Neural crest cell (in vitro differentiated cells): ENCODE measurements at places on chromosomes 7 and 10. TPM values are rescaled to one million over a fixed set of nuclear protein-coding genes. Genes with fewer than 3 reads are reported as not detected.

GRCh38 chr7:137934941-137935883 is 66.7 kb downstream of the CREB3L2 start:
- DNase-seq: no peak
- H3K27ac ChIP-seq: no peak overlapping the region
- no peak overlapping the region for H3K4me3 ChIP-seq
- no peaks in the 10 kb centered on the region for H3K27me3 ChIP-seq
- peaks cover 44% of the 10 kb centered on the region for H3K4me1 ChIP-seq

DNA sequence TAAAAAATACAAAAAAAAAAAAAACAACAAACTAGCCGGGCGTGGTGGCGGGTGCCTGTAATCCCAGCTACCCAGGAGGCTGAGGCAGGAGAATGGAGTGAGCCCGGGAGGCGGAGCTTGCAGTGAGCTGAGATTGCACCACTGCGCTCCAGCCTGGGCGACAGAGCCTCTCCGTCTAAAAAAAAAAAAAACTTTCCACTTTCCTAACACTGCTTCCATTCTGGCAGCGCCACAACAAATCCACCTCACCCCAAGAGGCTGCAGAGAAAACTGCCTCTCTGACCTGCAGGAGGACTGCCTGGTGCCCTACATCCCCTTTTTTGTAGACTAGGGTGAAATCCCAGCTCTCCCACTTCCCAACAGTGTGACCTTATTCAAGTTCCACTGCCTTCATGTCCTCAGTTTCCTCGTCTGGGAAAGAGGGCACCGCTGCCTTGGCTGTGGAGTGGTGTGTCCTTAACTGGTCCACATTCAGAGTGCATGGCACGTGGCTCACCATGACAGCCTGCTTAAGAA is 2.6 kb upstream of the MBL2 start:
- H3K27ac ChIP-seq: no peak overlapping the region
- H3K4me3 ChIP-seq: no peak overlapping the region
- peaks cover 4% of the 10 kb centered on the region for H3K4me1 ChIP-seq
- no peaks in the 10 kb centered on the region for H3K27me3 ChIP-seq
- no peaks in the 10 kb centered on the region for H3K36me3 ChIP-seq
- DNase-seq: no peak

- no peaks in the 10 kb centered on the region for H3K27me3 ChIP-seq
- no peaks in the 10 kb centered on the region for H3K36me3 ChIP-seq
- no peak for DNase-seq
Observed at GRCh38 chr7:4268040-4268965, 413.8 kb upstream of the FOXK1 start.

DNA sequence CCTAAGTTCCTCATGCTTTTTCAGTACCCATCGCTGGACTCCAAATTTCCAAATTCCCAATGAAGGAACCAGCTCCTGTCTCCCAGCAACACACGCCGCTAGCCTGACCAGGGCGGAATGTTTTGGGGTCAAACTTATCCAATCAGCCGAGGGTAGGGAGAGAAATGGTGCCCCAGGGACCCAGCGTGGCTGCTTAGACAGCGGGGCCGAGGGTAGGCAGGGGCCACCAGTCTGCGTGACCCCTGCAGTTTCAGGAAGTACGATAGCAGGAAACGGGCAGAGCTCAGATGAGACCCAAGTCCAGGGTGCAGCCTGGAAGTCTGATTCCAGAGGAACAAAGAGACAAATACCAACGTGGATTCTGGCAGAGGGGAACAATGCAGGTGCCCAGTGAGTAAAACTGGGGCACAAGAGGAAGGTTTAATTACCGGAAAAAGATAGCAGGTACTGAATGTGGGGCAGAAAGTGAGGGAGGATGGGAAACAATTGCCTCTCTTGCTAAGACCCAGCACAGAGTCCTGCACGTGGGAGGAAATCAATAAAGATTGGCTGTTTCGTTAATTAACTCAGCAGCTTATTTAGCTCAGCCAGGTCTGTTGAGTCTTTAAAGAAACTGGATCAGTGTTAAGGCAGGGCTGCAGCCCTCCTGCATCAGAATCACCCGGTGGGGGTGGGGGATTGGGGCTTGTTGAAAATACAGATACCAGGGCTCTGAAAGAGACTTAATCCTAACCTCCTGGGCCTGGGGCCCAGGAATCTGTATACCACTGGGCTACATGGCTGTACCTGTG is 50.4 kb upstream of the NFE2L3 start:
- peak overlapping the region; percentile 84 for H3K4me3 ChIP-seq
- peak overlapping the region; percentile 98 for H3K27ac ChIP-seq
- no peaks in the 10 kb centered on the region for H3K27me3 ChIP-seq

- H3K36me3 ChIP-seq: no peaks in the 10 kb centered on the region
- no peak overlapping the region for H3K27ac ChIP-seq
- no peaks in the 10 kb centered on the region for H3K27me3 ChIP-seq
- H3K4me1 ChIP-seq: peaks cover 9% of the 10 kb centered on the region
- DNase-seq: no peak
- H3K4me3 ChIP-seq: no peak overlapping the region
Observed at GRCh38 chr10:92408017-92408361, 117.0 kb downstream of the MARCHF5 start.

GRCh38 chr10:58064714-58065528 is 202.8 kb downstream of the IPMK start:
- H3K4me1 ChIP-seq: no peaks in the 10 kb centered on the region
- H3K27me3 ChIP-seq: peaks cover 7% of the 10 kb centered on the region
- H3K4me3 ChIP-seq: no peak overlapping the region
- DNase-seq: peak; percentile 34

DNA sequence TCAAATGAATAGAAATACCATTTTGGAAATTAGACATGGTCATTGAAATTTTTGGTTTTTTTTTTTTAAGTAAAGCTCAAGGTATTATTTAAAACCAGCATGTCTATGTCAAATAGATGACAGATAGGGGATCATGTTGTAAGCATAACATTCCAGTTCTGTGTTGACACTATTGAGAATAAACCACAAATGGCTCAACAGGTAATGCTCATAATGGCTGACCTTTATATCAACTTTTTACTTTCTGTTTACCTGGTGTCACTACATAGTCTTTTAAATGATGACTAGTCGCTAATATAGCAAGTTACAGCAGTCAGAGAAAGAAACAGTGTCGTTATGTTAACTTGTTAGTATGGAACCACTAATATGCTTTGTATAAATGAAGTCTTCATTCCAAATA is 616.0 kb downstream of the GATA3 start:
- H3K4me1 ChIP-seq: no peaks in the 10 kb centered on the region
- peaks cover 4% of the 10 kb centered on the region for H3K27me3 ChIP-seq
- H3K27ac ChIP-seq: no peak overlapping the region
- H3K4me3 ChIP-seq: no peak overlapping the region

- peaks cover 6% of the 10 kb centered on the region for H3K4me1 ChIP-seq
- DNase-seq: no peak
- H3K27me3 ChIP-seq: no peaks in the 10 kb centered on the region
- H3K36me3 ChIP-seq: peaks cover 2% of the 10 kb centered on the region
- no peak overlapping the region for H3K27ac ChIP-seq
Observed at GRCh38 chr7:133582766-133583523, 330.1 kb downstream of the EXOC4 start.

GRCh38 chr7:85030893-85031292 is 156.0 kb downstream of the SEMA3D start:
- H3K36me3 ChIP-seq: peaks cover 7% of the 10 kb centered on the region
- H3K4me3 ChIP-seq: no peak overlapping the region
- no peak for DNase-seq
- H3K27ac ChIP-seq: no peak overlapping the region
- peaks cover under 1% of the 10 kb centered on the region for H3K4me1 ChIP-seq

DNA sequence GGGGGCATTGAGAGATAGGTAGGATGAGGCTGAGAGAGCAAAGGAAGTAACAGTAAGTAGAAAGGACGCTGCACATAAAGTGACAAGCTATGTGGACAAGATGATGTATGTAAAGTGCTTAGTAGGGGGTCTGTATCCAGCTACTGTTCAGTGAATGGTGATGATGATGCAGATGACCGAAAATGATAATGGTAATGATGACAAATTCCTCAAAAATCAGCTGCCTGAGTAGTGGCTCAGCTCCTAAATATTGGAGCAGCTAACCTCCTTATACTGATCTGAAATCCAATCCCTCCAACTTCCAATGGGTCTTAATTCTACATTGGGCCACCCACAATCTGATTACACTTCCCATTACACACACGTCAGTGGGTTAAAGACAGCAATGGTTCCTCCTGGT is 27.1 kb upstream of the KCNMA1 start:
- peaks cover 31% of the 10 kb centered on the region for H3K4me1 ChIP-seq
- no peak overlapping the region for H3K4me3 ChIP-seq
- no peak for DNase-seq
- H3K27ac ChIP-seq: no peak overlapping the region
- peaks cover 2% of the 10 kb centered on the region for H3K27me3 ChIP-seq
- no peaks in the 10 kb centered on the region for H3K36me3 ChIP-seq

DNA sequence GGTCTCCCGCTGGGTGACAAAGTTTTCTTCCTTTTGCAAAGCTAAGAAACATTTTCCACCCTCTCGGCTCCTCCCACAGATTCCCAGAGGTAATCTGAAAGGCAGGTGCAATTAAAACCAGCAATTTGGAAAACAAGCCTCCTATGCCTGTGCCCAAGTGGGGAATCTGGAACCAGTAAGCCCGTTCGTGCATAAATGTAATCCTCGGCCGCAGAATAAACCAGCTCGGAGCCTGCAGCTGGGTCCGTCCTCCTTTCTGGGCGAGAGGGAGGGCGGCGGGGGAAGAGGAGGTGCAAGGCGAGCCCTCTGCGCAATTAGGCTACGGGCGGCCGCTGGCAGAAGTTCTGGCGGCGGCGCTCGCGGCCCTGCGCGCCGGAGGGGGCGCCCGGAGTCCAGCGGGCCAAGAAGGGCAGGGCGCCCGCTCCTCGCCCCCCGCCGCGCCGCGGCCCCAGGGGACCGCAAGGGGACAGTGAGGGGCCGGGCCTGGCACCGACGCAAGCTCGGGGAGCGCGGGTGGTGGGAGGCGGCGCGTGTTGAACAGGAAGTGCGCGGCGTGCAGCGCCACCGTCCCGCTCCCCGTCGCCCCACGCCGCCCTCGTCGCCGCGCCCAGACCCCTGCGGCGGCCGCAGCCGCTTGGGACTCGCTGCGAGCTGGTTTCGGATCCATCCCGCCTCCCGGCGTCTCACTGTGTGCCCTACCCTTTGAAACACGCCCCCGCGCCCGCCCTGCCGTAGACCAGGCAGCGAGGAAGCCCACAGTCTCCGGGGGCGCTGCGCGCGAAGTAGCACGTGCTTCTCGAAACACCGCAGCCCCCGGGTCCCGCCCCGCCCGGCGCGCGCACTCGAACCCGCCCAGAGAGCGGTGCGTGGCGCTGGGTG is at the start of gene PRKAG2:
Gene PRKAG2 (minus strand): TSS at position 217 of the 879 bp plus-strand sequence. CDS start 495 bp downstream, outside the sequence.
- H3K27ac ChIP-seq: no peak within 1 kb of the TSS
- H3K36me3 ChIP-seq: no peaks in the 10 kb centered on the region
- H3K4me3 ChIP-seq: peak within 1 kb of the TSS; percentile 95
- H3K4me1 ChIP-seq: peaks cover 5% of the 10 kb centered on the region
- DNase-seq: peak; percentile 31

DNA sequence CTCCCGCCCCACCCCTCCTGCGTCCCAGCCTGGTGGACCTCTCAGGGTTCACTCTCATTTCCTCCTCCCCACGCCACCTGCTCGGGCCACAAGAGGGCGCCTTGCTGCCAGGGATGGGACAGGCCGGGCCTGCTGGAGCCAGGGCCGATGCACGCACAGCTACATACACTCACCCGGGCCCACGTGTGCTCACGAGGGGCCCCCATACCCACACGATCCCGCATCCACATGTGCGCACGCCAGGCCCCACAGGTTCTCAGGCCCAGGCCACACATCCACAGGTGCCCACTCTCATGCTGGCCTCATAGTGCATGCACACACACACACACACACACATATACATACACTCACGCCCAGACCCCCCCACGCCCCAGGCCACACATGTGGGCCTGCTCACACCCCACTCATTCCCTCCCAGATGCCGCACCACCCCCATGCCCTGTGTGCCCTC is 68.6 kb downstream of the LHPP start:
- peak; percentile 91 for DNase-seq
- H3K27ac ChIP-seq: peak overlapping the region; percentile 82
- H3K4me1 ChIP-seq: peaks cover 9% of the 10 kb centered on the region

DNA sequence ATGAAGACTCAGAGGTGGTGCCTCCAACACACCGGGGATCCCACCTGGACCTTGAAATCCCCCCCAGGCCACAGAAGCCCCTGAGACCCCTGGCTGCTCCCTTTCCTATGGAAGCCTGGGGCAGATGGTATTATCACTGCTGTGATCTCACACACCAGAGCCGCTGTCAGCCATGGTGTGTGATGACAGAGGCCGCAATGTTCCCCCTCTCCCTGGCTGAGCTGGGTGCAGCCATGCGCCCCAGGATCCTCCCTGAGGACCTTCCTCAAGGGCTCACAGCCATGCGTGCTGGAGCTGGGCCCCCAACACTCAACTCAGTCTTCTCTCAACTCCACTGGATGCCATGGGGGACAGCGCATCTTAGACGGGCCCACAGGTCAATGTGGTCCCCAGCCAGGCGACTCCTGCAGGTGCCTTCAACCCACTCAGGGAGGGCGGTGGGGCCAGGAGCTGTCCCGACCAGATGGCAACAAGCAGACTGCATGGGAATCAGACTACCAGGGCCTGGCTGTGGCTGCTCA is 44.9 kb downstream of the VIPR2 start:
- H3K36me3 ChIP-seq: peaks cover 5% of the 10 kb centered on the region
- H3K4me3 ChIP-seq: no peak overlapping the region
- H3K4me1 ChIP-seq: no peaks in the 10 kb centered on the region
- DNase-seq: no peak

DNA sequence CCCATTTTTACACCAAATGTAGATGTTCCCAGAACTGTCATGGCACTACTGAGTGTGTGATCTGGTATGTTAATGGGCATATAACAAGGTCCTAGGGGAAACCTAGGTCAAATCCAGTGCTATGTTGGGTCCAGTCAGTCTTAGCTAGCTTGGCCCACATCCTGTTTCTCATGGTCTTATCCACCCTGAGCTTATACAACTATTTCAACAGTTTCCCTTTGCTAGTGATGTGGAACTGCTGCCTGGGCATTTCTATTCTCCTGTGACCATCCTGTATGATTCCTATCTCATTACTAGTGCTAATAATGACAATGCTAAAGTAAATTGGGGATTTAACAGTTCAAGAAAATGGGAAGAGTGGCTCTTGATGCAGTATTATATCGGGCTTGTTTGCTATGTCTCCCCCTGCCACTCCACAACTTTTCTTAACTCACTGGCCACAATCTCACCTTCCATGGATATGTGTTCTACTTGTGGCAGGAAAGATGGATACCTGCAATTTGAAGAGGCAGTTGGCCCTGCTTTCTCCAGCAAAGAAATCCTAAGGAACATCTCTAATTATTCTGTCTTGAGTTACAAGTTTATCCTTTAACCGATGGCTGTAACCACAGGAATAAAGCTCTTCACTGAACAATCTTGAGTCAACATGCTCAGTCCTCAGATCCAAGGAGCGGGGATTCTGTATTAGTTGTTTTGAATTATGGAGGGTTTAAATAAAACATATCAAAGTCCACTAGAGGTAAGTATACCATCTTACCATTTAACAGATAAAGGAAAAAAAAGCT is 707.8 kb downstream of the XPNPEP1 start:
- no peaks in the 10 kb centered on the region for H3K27me3 ChIP-seq
- H3K36me3 ChIP-seq: no peaks in the 10 kb centered on the region
- DNase-seq: no peak
- H3K4me3 ChIP-seq: no peak overlapping the region

GRCh38 chr7:156059369-156059768 is 247.1 kb upstream of the SHH start:
- DNase-seq: no peak
- H3K27me3 ChIP-seq: peaks cover 2% of the 10 kb centered on the region
- H3K36me3 ChIP-seq: no peaks in the 10 kb centered on the region
- H3K4me3 ChIP-seq: no peak overlapping the region

Gene PHTF2
- 19.8 and 23.0 TPM in 2 replicates for total RNA-seq

Gene FAM25C
- not detected in 2 replicates for total RNA-seq

Gene FAM221A
- 10.3 and 11.1 TPM in 2 replicates for total RNA-seq

Gene SDK1
- total RNA-seq: 11.6 and 12.6 TPM in 2 replicates

Gene STAM
- total RNA-seq: 29.0 and 30.7 TPM in 2 replicates

Gene DPYSL4
- 145 and 155 TPM in 2 replicates for total RNA-seq

Gene SLC16A9
- total RNA-seq: 21.0 and 23.1 TPM in 2 replicates

Gene SYNPO2L
- 0.12 and 0.20 TPM in 2 replicates for total RNA-seq

Gene CYP2W1
- total RNA-seq: not detected in 2 replicates

Gene GSTO2
- total RNA-seq: 0.27 and 0.58 TPM in 2 replicates

Gene ELFN1
- 8.5 and 9.4 TPM in 2 replicates for total RNA-seq
